Urinary bladder (tissue), 4 donors: ENCODE measurements at places on chromosomes 7 and 10. TPM values are rescaled to one million over a fixed set of nuclear protein-coding genes. Genes with fewer than 3 reads are reported as not detected.

DNA sequence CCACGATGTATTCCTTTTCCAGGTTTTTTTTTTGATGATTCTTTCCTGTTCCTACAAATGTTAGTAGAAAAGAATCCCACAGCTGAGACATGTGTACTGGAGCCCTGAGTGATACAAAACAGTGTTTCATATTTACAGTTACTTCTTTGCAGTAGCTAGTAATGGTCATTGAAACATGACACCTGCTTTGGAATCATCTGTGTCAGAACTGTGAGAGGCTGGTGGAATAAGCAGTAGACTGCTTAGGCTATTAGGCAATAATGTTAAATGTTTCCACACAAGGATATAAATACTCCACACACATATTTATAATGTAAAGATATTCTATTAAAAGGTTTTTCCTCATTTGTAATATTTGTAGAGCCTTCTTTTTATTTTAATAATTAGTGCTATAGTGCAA, 394.0 kb downstream of the THSD7A start:
- no peak for DNase-seq

DNA sequence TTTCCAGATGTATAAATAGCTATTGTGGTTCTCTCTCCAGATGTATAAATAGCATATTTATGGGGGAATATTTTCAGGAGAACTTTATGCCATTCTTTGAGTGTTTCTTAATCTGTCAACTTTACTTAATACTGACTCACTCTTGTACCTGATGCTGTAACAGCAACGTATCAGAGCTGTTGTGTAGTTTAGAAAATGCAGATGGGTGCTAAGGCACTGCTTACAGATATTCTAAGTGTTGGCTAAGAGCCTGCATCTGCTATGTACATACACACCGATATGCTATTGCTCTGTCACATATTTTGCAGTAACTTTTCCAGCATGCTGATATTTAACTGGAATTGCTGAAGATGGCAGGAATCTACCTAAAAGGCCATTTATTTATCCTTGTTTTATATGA, 71.9 kb downstream of the WDR37 start:
- no peak for DNase-seq

DNA sequence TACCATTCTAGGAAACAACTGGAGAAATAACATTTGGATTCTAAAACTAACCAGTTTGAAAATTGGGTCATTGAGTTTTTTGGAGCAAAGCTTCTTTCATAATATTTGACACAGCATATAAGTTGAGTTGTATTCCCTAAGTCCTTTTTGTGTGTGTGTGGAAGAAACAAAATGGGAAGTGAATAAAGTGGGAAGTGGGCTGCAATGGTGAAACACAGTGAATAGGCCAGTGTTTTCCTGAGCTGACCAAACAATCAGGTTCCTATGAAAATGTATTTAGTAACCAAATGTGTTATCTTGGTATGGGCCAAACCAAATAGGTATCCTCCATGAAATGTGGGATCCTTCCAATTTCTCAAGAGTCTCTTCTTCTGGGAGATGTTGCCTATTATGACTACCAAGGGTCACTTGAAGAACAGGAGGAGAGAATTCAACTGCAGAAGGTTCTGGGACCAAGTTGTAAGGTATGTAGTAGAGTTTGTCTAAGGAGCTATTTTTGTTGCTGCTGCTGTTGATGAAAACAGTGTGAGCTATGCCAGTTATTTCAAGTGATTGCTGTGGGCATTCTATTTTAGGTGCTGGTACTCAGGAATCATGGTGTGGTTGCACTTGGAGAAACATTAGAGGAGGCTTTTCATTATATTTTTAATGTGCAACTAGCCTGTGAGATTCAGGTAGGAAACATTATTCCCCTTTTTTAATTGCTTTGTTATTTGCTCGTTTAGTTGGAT, 88.3 kb upstream of the MXI1 start:
- no peak for DNase-seq

- no peak for DNase-seq
These were observed 165.8 kb downstream of the CCDC3 start for GRCh38 chr10:12835709-12836108.

- no peak for DNase-seq
These were observed 54.9 kb downstream of the LRGUK start for GRCh38 chr7:134182078-134182477.

GRCh38 chr7:149196705-149197171, 1.4 kb downstream of the ZNF282 start:
- DNase-seq, result no peak

- DNase-seq, result no peak
These were observed 233.6 kb downstream of the SH2D4B start for GRCh38 chr10:80771285-80771684.

- DNase-seq, result no peak
These were observed 4.1 kb upstream of the OIT3 start for GRCh38 chr10:72889391-72889831.

- DNase-seq, result no peak
These were observed 60.8 kb upstream of the EBF3 start for GRCh38 chr10:130024779-130025325.

- DNase-seq, result no peak
These were observed 29.0 kb downstream of the ARHGAP22 start for GRCh38 chr10:48575901-48576300.

MLXIPL gene
- 0.37 TPM for total RNA-seq

KCNMA1 gene
- total RNA-seq, result 105 TPM

DLG5 gene
- 30.3 TPM for total RNA-seq

PNLIPRP3 gene
- not detected for total RNA-seq
